ENCODE measurements at places on chromosomes 11 and 22.

DNA sequence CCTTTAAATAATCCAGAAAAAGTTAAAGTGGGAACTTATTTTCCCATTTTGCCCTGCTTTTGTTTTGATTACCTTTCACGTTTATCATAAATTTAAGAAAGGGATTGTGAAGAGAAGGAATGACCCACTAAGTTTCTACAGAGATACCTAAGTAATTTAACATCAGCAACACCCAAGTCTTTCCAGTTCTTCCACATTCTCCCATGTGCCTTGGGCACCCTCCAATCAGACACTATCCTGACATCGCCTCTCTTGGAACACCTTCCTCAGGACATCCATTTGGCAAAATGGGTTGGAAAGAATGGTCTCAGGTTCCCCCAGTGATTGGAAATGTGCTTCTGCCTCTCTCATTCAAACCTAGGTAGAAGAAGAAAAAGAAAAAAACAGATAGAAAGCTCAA, 6.3 kb downstream of the BBOX1 start:
- DNase-seq = no peak

DNA sequence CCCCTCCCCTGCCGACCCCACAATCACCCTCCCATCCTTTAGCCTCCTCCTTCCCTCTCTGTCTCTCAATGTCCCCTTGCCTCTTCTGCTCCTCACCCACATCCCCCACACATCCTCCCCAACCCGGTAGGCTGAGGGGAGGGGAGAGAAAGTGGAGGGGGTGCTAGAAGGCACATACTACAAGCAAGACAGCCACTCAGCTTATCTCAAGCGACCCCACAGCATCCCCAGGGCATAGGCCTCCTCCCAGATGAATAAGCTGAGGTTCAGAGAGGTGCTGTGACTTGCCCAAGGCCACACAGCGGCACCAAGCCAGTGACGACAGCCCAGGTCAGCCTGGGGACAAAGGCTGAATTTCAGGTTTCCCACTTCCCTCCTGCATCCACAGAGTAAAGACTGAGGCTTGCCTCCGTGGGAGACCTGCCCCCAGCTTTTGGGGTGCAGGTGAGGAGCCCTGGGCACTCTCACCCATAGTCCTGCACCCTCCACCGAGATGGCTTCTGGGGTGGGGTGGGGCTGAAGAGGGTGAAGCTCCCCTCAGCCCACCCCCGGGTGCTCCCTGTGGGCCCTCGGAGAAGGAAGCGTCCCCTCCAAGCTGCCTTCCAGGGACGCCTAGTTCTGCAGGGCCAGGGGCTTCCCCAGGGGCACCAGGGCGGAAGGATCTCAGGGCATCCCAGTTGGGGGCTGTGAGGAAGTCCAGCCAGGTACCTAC, 511 bp downstream of the RAC2 start:
- no peak for DNase-seq

DNA sequence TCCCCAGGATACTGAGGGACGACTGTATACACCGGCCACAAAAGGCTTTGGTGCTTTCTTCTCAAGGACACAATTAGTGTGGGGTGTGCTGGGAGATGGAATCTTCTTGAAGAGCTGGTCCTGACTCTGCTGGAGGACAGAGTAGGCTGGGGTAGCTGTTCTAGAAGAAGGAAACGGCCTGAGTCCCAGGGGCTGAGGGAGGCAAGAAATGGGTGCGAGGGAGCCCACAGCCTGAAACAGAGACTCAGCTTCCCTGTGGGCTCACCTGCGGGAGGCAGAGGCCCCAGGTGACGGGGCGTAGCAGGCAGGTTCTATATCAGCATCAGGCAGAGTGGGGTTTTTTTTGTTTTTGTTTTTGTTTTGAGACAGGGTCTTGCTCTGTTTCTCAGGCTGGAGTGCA, 36.6 kb downstream of the PARVG start:
- no peak for DNase-seq

DNA sequence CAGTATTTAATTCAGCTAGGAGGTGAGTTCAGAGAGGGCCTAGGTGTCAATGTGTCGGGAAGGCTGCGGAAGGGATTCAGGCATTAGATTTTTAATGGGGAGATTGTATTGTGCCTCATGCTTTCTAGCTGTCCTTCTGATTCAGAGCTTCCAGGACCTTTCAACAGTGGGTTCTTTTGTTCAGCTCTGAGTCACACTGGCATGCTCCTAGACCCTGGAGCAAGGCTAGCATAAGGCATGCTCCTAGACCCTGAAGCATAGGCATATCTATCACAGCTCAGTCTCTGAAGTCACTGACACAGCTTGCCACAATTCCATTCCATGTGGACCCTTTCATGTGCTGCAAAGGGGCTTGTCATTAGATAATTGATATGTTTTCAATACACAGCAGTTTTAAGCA, 396.9 kb downstream of the RAB38 start:
- DNase-seq = no peak

- no peak for DNase-seq
Measured at GRCh38 chr11:31826536-31827438, 15.7 kb upstream of the PAX6 start.

DNA sequence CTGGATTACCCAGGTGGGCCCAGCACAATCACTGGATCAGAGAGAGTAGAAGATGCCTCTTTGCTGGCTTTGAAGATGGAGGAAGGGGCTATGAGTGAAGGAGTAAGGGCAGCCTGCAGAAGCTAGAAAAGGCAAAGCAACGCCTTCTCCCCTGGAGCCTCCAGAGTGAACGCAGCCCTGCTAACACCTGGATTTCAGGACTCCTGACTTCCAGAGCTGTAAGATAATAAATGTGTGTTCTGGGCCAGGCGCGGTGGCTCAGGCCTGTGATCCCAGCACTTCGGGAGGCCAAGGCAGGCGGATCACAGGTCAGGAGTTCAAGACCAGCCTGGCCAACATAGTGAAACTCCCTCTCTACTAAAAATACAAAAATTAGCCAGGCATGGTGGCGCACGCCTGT, 102.4 kb downstream of the MORC2 start:
- no peak for DNase-seq

GRCh38 chr11:121300313-121300971, 7.9 kb downstream of the SC5D start:
- no peak for DNase-seq

DNA sequence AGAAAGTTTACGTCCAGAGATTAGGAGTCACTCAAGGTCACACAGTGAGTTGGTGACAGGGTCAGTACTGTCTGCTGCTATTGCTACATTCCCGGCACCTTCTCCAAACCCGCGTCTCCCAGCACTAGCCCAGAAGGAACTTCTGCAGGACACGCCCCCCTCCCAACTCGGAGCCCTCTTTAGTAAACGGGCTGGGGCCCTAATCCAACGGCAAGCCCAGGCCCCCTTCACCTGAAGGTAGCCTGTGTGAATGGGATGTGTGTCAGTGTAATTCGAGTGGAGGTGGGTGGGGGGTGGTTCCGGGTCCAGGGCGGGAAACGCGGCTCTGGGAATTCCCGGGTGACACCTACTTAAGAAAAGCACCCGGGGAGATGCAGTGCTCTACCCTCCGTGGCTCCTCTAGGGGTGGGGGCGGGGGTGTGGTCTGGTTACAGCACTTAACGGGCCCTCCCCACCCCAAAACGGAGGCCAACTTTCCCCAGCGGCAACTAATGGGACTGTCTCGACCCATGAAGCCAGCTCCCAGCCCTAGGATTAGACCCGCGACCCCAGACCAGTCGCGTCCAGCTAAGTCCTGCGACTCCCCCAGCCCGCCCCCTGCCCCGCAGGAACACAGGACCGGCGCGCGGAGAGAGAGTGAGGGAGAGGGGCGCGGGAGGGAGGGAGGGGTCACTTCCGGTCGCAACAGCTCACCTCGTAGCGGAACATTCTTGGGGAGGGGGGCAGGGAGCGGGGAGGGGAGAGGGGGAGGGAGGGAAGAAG, 468 bp downstream of the PATL1 start:
- DNase-seq = peak; percentile 81

DNA sequence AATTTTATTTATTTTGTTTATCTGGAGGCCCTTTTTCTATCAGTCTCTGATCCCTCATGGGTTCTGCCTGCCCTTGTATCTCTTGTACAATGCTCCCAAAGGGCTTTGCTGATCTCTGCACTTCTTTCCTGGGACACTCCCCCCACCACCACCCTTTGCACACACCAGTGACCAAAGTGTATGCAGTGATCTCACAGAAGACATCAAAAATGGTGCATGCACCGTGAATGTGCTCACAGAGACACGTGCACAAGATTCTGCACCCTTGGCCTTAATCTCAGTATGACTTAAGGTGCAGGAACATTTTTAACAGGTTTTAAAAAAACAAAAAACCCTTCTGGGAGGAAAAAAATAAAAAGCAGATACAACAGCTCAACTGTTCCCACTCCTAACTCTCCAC, 12.2 kb upstream of the ADSL start:
- no peak for DNase-seq

DNA sequence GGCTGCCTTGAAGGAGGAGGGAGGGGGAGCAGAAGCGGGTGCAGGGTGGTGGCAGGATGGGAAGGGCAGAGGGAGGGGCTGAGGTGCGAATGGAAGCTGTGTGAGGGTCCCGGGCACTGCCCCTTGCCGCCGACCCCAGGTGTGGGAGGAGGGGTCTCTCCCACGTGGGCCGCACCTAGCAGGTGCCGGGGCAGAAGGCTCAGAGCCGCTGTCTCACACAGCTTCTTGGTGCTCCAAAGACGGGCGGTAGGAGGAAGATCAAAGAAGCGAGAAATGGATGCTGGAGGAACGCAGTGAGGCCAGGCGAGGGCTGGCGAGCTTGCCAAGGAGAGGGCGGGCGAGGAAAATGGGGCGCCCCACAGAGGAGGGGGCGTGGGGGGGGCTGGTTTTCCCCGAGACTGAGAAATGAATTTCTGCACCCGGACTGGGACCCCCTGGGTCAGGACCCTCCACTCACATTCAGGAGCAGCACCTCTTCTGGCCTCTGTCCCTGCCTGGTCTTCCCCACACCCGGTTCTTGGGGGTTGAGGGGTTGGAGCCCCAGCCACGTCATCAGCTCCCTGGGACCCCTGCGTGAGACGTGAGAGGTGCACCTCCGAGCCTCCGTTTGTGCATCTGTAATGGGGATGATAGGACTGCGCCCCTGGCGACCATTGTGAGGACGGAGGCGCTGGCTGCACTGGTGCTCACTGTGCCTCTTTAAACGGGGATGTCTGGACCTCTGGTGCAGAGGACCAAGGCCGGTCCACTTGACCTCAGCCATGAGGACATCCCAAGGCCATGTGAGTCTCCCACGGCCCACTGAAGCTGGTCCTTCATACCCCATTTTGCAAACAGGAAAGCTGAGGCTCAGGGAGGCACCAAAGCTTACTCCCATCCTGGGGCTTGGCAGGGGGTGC, 16.8 kb downstream of the LSP1 start:
- DNase-seq = no peak

DNA sequence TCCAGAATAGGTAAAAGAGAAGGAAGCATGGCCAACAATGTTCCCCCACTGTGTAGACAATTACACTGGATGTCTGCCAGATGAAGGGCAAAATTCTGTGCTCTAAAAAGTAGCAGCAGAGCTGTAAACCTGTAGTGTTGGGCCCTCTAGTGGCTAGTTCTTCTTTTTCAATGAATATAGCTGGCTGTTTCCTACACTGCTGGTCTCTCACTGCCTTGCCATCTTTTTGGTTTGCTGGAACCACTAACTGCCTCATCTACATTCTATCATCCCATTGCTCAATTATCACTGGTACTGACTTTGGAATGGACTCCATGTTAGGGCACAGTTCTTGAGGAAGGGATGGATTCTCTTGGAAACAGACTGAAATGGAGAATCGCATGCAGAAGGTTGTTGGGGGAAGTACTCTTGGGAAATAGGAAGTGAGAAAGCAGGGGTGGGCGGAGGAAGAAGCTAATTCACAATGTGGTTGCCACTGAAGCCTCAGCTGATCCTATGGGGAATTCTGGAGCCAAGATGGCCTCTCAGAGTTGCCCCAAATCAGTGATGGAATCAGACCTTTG, 17.9 kb downstream of the KCNE3 start:
- peak; percentile 6 for DNase-seq

- no peak for DNase-seq
Measured at GRCh38 chr11:4008116-4008515, 86.5 kb upstream of the RRM1 start.

DNA sequence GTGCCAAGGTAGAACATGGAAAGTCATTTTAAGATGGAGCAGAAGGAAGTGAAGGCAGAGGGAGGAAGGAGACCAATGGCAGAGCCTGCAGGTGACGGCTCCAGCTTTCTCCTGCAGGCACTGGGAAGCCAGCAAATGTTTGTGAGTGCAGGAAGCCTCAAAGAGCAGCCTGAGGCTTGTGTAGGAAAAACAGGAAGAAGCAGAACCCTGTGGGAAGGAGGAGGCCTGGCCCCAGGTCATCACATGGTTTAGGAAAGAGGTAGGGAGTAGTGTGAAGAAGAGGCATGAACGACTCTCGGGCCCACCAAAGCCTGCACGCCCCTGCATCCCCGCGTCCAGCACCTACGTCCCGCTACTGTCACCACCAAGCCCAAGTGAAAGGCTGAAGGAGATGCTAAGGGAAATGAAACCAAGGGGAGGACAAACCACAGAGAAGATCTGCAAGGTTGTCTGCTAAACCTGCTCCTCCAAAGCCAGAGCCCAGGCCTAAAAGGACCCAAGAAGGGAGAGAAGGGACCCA, 151.5 kb downstream of the CHST1 start:
- DNase-seq = no peak

- no peak for DNase-seq
Measured at GRCh38 chr11:75779960-75780359, 11.4 kb downstream of the DGAT2 start.

GRCh38 chr22:26939466-26939865, 282.1 kb downstream of the MIAT start:
- DNase-seq = no peak

DNA sequence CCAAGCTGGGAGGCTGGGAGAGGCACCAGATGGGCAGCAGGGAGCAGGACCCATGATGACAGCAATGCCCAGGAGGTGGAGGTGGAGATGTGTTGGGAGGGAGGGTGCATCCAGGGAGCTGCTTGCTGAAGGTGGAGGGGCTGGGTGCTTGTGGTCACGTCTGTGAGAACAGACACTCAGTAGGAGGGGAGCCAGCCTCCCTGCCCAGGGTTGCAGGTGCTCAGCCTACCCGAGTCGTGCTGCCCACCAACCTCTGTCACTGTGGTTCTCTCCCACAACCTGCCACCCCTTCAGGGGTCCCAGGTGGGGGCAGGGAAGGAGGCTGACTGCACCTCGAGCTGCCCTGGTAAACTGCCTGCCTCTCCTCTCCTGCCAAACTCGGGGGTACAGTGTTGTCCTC, 5.5 kb downstream of the PRDX5 start:
- DNase-seq = no peak

- no peak for DNase-seq
Measured at GRCh38 chr22:34567367-34567766, 498.6 kb upstream of the ISX start.

GRCh38 chr11:46306296-46306853, 28.9 kb downstream of the CREB3L1 start:
- DNase-seq = no peak

- DNase-seq = no peak
Measured at GRCh38 chr11:126585774-126586491, 230.4 kb downstream of the ST3GAL4 start.

Measured in stimulated activated naive CD4-positive, alpha-beta T cell treated with Interleukin-2 at 50 U/mL for 16 hours (primary cell).